ENCODE measurements at places on chromosomes 6 and 20.

- no peak for DNase-seq
Observed at GRCh38 chr6:153411070-153411648, 280.1 kb upstream of the RGS17 start.

DNA sequence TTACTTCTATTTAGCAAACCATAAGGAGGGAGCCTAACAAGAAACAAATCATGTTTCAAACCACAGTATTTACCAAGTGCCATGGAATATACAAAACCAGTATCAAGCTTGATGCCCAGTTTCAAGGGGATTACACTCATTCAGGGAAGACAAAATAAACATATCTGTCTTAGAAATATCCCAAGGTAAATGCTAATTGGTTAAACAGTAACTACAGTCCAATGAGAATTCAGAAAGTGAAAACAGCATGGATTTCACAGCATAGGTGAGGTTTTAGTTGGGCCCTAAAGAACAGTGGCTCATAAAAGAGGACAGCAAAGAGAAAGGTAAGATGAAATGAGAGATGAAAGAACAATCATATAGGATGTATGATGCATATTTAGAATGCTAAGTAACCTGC is 110.3 kb downstream of the CHD6 start:
- DNase-seq = no peak

DNA sequence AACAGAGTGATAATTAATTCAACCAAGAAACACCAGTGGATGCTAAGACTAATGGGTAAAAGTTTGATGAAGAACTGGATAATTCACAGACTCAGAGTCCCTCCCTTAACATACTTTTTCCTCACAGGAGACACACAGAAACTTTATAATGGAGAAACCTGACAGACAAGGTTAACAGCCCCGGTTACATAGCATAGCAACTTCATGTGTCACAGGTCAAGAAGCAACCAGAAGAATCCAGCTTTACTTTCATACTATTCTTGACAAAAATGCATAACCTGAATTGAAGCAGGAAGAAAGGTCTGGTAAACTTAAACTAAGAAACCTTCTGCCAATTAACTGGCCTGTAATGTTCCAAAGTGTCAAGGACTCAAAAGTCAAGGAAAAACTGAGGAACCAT is 375.9 kb downstream of the RNF144B start:
- no peak for DNase-seq

- DNase-seq = peak; percentile 35
Observed at GRCh38 chr6:138403324-138403800, 661 bp upstream of the HEBP2 start.

- no peak for DNase-seq
Observed at GRCh38 chr6:43454290-43454695, 1.1 kb downstream of the DLK2 start.

DNA sequence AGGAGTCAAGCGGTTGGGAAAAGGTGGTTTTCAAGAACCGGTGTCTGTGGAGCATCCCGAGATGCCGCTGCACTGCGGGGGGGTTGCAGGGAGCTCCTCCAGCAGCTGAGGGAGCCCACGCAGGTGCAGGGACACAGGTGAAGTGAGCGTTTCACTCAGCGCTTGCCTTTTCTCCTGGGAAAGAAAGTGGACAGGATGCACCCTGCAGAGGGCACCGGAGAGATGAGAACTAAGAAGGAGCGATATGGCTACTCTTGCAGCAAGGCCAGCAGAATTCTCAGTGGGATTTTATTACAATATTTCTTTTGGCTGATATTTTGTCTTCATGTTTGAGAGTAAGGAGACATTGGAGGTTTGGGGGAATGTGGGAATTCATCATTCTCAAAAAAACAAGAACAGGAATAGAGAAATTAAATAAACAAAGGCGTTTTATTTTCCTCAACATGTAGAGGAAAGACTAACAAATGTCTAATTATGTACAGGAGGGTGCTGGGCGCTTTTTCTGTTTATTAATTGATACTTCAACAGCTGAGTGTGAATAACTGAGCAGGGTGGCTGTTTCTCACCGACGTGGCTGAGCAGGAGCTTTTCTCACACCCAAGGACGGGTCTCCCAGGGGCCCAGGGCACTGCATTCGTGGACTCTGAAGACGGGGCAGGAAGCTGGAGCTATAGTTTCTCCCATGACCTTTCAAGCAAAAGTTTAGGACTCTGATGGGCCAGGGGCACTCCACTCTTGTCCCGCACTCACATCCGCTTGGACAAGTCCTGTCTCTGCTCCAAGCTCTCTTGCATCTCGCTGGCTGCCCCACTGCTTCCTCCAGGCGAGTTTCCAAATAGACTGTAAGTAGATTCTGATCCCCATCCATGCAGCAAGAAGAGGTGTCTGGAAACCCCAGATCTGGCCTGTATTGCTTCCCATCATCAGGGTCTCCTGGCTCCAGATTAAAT is 176.1 kb downstream of the SMOC2 start:
- DNase-seq = no peak

Data from suppressor macrophage treated with lipopolysaccharide for 1 hour (primary cell).